ENCODE measurements at places on chromosomes 7 and 10.

GRCh38 chr10:74453169-74453568 is 302.1 kb downstream of the ADK start:
- no peak for ATAC-seq

DNA sequence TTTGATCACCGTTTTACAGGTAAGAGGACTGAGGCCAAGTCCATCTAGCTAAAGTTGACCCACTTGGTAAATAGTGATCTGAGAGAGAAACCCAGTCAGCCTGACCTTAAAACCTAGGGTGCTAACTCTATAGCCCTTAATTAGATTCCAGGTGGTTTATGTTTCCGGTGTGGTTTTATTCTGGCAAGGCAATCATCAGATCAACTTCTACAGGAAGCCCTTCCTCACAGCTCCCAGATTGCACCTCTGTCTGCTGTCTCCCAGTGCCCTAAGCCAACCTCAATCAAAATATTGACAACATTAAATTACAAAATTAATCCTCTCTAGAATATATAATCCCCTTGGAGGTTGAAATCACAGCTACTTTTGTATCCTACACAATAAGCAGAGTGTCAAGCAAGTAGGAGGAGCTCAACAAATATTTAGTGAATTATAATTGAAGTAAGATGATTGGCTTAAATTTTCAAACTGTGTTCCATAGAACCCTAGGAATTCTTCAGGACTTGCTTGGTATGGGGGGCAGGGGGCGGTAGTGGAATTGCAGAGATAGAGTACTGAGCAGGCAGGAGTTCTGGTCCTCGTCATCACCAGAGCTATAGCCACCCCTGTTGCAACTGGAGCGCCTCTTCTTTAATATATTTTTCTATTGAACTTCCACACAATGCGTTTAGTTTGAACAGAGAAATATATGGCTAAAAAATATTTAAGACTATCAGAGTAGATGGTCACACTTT is 692.8 kb upstream of the LRRN3 start:
- ATAC-seq = no peak

GRCh38 chr10:78910886-78911285 is 157.9 kb upstream of the ZMIZ1 start:
- no peak for ATAC-seq

GRCh38 chr10:8360365-8360764 is 305.9 kb downstream of the GATA3 start:
- no peak for ATAC-seq

- ATAC-seq = no peak
These were observed 56.0 kb upstream of the ST8SIA6 start for GRCh38 chr10:17510242-17510908.

DNA sequence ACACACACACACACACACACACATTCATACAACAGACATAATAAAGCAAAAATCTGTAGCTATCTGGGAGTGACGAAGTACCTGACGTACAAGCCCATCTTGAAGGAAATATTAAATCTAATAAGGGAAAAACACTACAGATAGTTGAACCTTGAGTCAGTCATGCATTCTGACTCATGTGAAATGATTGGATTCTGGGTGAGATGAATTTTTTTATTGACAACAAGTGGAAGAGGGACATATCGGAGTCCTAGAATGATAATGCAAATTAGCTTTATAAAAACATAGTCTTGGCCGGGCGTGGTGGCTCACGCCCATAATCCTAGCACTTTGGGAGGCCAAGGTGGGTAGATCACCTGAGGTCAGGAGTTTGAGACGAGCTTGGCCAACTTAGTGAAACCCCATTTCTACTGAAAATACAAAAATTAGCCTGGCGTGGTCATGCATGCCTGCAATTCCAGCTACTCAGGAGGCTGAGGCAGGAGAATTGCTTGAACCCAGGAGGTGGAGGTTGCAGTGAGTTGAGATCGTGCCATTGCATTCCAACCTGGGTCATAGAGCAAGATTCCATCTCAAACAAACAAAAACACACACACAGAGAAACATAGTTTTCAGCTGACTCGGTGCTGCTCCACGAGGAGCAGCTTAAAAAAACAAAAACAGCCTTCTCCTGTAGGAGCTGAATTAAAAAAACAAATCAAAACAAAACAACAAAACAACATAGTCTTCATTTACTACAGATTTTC is 154.4 kb upstream of the MKLN1 start:
- ATAC-seq = no peak

DNA sequence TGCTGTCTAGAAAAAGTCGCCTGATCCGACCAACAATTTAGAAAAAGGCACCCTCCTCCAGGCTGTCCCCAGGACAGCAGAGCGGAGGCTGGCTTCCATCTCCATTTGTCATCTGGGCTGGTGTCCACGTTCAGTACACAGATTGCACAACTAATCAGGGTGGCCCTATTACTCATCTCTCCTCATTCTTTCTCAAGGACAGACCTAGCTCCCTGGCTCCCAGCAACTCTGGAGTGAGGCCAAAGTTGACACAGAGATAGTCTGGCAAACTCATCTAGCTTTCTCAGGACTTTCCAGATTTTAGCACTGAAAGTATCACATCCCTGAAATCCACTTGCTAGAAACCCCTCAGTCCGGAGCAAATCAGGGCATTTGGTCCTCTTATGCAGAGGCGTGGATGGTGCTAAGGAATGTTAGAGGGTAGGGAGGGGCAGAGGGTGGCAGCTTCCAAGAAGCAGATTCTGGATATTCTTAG is 75.1 kb downstream of the DNAH11 start:
- peak; percentile 57 for ATAC-seq

GRCh38 chr10:42916974-42917373 is 134.4 kb downstream of the BMS1 start:
- ATAC-seq = no peak

DNA sequence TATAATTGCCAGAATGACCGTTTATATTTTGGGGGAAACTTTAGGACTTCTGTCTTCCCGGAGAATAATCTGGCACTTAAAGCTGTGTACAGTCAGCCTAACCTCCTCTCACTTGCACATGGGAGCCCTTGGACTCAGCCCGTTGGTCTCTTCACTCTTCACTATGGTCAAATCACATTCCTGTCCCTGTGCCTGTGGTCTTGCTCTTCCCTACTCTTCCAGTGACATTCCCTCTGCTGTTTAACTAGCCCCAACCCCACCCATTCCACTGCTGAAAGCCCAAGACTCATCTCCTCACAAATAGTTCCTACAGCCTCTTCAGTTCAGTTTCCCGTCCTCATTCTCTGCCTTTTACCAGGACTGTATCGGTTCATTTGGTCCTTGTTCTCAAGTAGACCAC is 135.0 kb downstream of the DYNC1I1 start:
- ATAC-seq = no peak

GRCh38 chr7:106140406-106141173 is 28.5 kb upstream of the SYPL1 start:
- no peak for ATAC-seq

- peak; percentile 75 for ATAC-seq
These were observed 553 bp downstream of the TSPAN15 start for GRCh38 chr10:69451784-69452251.

- no peak for ATAC-seq
These were observed 95.1 kb upstream of the SAMD8 start for GRCh38 chr10:75016325-75016724.

GRCh38 chr7:7220821-7221220 is 38.5 kb downstream of the C1GALT1 start:
- no peak for ATAC-seq

GRCh38 chr7:150341263-150342120 is at the start of gene RARRES2:
Gene RARRES2 (minus strand): TSS chr7:150341629. CDS start chr7:150340609, 1,020 bp downstream.
- ATAC-seq = no peak

GRCh38 chr7:15915686-15916293 is 229.3 kb upstream of the MEOX2 start:
- ATAC-seq = no peak

GRCh38 chr10:78805176-78805575 is 263.6 kb upstream of the ZMIZ1 start:
- no peak for ATAC-seq

DNA sequence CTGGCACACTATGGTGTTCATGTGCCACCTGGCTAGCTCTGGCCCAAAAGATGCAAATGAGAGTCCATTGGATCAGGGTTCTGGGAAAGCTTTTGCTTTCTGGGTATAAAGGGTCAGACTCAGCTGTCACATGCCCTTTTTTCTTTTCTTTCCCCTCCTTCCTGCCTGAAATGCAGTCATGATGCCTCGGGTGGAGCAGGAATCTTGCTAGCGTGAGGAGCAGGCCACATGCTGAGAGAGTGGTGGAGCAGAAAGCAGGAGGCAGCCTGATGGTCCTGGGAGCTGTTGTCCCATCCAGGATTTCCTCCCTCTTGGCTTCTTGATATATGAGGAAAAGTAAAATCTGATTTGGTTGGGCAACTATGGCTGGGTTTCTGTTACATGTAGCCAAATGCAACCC is 2.7 kb upstream of the LHPP start:
- ATAC-seq = no peak

DNA sequence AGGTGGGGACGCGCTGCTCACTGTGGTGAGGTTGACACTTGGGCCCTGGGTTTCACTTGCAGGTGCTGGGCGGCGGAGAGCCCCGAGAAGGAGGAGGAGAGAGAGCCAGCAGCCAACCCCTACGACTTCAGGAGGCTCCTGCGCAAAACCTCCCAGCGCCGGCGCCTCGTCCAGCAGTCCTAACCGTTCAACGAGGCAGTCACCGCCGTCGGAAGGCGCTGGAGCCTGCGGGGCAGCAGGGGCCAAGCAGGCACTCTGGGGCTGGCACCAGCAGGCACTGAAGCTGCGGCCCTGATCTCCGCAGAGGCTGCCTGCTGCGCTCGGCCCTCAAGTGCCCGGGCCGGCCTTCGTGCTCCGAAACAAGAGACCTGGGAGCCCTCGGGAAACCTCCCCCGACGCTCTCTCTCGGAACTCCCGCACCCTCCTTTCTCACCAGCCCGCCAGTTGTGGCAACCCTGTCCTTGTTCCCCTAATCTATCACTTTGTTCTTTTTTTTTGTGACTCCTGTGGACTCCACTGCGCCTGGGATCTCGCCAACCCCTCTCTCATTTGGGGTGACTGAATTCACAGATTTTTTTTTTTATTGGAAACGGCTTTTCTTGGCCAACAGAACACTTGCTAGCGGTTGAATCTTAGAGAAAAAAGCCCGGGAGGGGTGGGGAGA is 4.7 kb upstream of the GAD2 start:
- no peak for ATAC-seq

DNA sequence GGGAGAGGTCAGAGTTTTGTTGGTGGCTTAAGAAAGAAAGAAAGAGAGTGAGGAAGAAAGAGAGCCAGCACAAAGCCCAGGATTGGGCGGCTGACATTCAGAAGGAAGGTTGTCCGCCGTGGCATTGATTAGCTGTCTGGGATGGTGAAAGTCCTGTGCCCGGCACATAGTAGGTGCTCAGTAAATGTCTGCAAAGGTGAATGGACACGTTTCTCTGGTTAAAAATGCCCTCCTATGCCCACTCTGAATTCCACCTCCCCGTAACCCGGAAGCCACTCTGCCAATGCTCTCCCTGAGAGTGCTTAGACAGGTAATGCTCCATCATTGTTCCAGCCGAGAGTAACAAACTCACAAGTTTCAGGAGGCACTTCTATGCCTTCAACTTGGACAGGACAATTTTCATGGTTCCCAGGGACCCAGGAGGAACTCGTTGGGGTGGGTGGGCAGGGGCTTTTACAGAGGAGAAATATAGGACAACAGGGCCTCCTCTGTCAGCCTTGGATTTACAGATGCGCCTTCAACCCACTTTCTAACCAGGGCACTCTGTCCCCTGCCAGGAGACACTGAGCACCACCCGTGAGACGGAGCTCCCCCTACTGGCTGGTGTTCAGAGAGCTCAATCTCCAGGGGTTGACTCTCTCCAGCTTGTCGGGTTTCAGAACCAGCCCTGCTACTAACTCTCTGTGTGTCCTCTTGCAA is 411.5 kb upstream of the ZMIZ1 start:
- peak; percentile 86 for ATAC-seq

- ATAC-seq = no peak
These were observed 144.3 kb upstream of the TNS3 start for GRCh38 chr7:47726047-47726726.

- no peak for ATAC-seq
These were observed 308.0 kb upstream of the KCND2 start for GRCh38 chr7:119964788-119965542.

DNA sequence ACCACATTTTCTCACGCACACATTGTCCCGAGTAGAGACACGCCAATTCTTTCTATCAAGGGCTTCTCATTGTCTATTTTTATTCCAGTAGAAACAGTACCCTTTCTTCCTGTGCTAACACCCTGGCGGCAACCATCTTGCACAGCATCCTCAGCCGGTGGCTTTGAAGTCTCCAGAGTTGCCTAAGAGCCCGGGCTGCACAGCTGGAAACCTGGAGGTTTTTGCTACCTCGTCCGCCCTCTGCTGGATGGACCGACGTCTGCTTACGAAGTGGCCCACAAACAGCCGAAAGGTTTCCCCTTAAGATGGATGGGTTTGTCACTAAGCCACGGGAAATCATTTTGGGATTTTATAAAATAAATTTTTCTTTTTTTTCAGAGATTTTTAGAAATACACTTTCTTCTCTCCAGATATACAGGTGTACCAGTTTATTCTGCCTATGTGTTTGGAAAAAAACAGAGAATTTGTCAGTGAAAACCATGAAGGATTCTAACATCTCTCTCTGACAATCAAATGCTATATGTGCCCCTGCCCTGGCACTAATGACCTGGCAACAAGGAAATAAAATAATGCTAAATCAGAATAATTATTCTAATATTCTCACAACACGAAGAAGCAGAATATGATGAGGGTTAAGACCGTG is 81.8 kb upstream of the FAM204A start:
- ATAC-seq = peak; percentile 94

DNA sequence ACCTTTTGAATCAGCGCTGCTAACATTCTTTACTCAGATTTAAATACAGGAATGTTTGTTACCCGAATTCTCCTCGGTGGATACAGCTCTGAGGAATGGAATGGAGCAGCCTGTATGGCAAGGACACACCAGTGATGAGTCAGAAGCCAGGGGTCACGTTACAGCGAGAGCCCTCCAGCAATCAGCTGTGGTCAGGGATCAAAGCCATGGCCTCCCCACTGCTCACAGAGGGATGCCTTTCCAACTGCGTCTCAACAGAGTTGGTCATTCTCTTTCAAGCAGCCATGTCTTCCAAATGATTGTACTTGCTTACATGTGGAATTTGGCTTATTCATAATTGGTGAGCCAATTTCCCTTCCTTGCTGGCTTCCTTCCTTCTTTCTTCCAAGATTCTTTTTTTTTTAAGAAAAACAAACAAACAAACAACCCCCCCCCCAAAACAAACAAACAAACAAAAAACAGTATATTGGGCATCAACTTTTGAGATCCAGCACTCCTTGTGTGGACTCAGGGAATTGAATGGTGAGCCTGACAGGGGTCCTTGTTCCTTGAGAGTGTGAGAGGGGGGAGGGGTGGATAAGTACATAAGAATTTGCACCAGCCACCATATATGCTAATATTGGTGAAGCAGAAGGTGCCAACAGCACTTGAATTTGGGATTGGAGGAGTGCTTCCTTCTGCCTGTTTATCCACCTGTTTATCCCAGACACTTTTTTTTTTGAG is 100.2 kb downstream of the ATXN7L1 start:
- peak; percentile 35 for ATAC-seq

- no peak for ATAC-seq
These were observed 8.0 kb downstream of the SUFU start for GRCh38 chr10:102511583-102512274.

GRCh38 chr10:75432176-75432575 is 752 bp downstream of the LRMDA start:
- ATAC-seq = no peak

GRCh38 chr7:101302641-101303101 is 18.9 kb downstream of the IFT22 start:
- ATAC-seq = no peak
